H9 (cell line): ENCODE measurements at places on chromosomes 16 and 17. TPM values are rescaled to one million over a fixed set of nuclear protein-coding genes. Genes with fewer than 3 reads are reported as not detected.

DNA sequence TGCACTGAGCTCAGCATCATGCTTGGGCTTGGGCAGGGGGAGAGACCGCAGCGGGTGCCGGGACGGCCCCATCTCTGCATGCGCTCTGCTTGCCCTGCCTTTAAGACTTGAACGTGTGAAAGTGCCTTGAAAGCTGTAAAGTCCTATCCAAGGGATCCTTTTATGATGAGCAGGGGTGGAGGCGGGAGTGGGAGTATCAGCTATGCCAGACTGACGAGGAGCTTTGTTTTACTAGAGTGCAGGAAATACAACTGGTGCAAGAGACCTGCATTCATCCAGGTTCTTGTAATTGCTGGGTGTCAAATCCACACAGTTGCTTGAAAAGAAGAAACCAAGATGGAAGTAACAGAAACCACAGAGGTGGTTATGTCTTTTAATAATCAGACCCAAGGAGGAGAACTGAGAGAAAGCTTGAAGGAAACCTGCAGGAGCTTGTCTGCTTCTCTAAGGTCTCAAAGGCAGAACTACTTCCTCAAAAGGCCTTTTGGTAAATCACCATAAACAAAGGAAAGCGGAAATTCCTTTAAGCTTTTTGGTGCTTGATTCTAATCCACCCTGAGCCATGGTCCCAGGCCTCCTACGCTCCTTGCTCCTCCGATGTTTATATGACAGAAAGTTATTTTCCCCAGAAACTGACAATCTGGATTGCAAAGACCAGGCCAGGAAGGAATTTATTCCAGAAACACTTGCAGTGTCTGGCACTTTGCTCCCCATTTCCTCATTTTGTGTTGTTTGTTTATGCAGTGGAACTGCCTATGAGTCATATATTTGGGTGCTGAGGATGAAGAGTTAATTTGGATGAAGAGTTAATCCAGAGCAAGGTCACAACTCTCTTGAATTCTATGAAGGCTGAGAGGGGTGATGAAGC lies 51.3 kb upstream of the FBXO47 start:
- H3K4me1 ChIP-seq, result no peaks in the 10 kb centered on the region
- DNase-seq, result no peak
- H3K27me3 ChIP-seq, result no peaks in the 10 kb centered on the region
- H3K36me3 ChIP-seq, result no peaks in the 10 kb centered on the region
- no peak overlapping the region for H3K4me3 ChIP-seq

- no peaks in the 10 kb centered on the region for H3K27me3 ChIP-seq
- H3K36me3 ChIP-seq, result peaks cover 18% of the 10 kb centered on the region
- DNase-seq, result no peak
These were observed 27.3 kb downstream of the NUBP1 start for GRCh38 chr16:10770907-10771306.

GRCh38 chr17:37726891-37727675 lies 17.8 kb downstream of the HNF1B start:
- H3K4me3 ChIP-seq, result no peak overlapping the region
- no peaks in the 10 kb centered on the region for H3K4me1 ChIP-seq
- H3K36me3 ChIP-seq, result no peaks in the 10 kb centered on the region
- H3K27me3 ChIP-seq, result no peaks in the 10 kb centered on the region; the same call in 1 of the 2 replicates

DNA sequence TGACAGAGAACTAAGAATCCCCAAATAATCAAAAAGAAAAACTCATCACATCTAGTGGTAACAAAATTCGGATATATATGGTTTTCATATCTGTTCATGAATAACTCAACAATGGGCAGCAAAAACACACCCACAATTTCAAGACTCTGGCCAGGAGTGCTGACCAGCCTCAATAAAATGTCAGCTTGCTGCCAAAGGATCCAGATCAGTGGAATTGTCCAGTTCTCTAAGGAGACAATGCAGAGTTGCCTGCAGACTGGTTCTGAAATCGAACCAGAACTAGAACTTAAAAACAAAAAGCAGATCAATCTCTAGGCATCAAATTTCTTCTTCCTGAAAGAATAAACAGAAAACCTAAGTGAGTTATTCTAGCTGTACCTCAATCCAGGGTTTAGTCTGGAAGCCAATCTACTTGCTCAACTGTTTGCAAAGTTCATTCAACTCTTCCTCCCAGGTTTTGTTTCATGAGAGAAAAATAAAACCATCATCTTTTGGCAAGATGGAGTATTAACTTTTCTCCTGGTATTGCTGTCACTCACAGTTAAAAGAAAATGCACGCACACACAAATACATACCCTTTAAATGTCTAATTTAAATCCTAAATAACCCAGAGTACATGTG lies 61.0 kb downstream of the CFDP1 start:
- H3K4me1 ChIP-seq, result no peaks in the 10 kb centered on the region
- H3K36me3 ChIP-seq, result peaks cover under 1% of the 10 kb centered on the region; the same call in 2 of the 3 replicates

- H3K27ac ChIP-seq, result no peak overlapping the region
- no peak overlapping the region for H3K4me3 ChIP-seq
- H3K36me3 ChIP-seq, result no peaks in the 10 kb centered on the region
- H3K4me1 ChIP-seq, result no peaks in the 10 kb centered on the region; the same call in 1 of the 2 replicates
- DNase-seq, result peak; percentile 77
- no peaks in the 10 kb centered on the region for H3K27me3 ChIP-seq
These were observed 34.7 kb downstream of the SBK1 start for GRCh38 chr16:28326881-28327610.

- DNase-seq, result no peak
- H3K4me3 ChIP-seq, result no peak overlapping the region
- peaks cover 20% of the 10 kb centered on the region for H3K36me3 ChIP-seq
These were observed 172.3 kb downstream of the KATNIP start for GRCh38 chr16:27722207-27722606.

- no peak overlapping the region for H3K27ac ChIP-seq
- no peaks in the 10 kb centered on the region for H3K36me3 ChIP-seq
- no peaks in the 10 kb centered on the region; the same call in 1 of the 2 replicates for H3K27me3 ChIP-seq
- no peaks in the 10 kb centered on the region for H3K4me1 ChIP-seq
- DNase-seq, result no peak
- no peak overlapping the region for H3K4me3 ChIP-seq
These were observed 282.3 kb upstream of the TNRC6C start for GRCh38 chr17:77676237-77676661.

GRCh38 chr17:75084039-75084660 lies 3.6 kb upstream of the SLC16A5 start:
- peaks cover 13% of the 10 kb centered on the region; the same call in 1 of the 2 replicates for H3K4me1 ChIP-seq
- no peak overlapping the region for H3K4me3 ChIP-seq
- no peaks in the 10 kb centered on the region for H3K27me3 ChIP-seq
- DNase-seq, result no peak
- no peak overlapping the region for H3K27ac ChIP-seq

The KRT13 gene
- total RNA-seq, result not detected in 2 replicates

The SYCE1L gene
- total RNA-seq, result 9.9 and 11.5 TPM in 2 replicates

The VKORC1 gene
- 93.9 and 94.5 TPM in 2 replicates for total RNA-seq

The KRT33B gene
- total RNA-seq, result not detected in 2 replicates

The CDIP1 gene
- 49.7 and 50.5 TPM in 2 replicates for total RNA-seq
